IPS-NIHi11 (cell line): ENCODE measurements at places on chromosomes 11 and 22.

GRCh38 chr11:102252339-102252891 is 64.9 kb upstream of the BIRC3 start:
- DNase-seq = no peak

GRCh38 chr22:35961480-35962295 is 66.9 kb downstream of the RBFOX2 start:
- DNase-seq = peak; percentile 86

DNA sequence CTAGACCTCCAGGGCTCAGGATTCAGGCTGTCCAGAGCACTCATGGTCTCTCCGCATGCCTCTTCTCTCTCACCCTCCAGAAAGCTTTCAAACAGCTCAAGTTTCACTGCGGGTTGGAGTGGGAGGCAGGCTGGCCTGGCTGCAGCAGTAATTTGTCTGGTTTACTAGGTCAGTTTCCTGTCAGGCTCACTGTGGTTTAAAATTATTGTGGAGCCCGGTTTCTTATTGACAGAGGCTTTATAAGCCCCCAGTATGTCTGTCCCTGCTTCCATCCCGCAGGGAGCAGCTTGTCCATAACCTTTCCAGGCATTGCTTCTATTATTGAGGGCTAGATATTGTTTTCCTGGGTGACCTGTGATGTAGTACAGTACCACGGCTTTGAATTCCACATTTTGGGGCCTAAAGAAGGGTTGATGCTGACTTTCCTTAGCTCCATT is 235.3 kb upstream of the SORL1-AS1 start:
- peak; percentile 50 for DNase-seq

GRCh38 chr11:71472941-71473792 is 20.2 kb downstream of the NADSYN1 start:
- no peak for DNase-seq

DNA sequence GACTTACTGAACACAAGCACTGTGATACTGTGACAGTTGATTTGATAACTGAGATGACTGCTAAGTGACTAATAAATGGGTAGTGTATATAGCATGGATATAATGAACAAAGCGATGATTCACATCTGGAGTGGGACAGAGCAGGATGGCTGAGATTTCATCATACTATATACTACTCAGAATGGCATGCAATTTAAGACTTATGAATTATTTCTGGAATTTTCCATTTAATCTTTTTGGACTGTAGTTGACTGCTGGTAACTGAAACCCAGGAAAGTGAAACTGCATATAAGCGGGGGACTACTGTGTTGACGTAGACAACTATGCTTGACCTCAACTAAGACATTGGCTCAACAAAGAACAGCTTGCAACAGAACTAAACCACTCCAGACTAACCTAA is 20.0 kb upstream of the NUCB2 start:
- DNase-seq = no peak

DNA sequence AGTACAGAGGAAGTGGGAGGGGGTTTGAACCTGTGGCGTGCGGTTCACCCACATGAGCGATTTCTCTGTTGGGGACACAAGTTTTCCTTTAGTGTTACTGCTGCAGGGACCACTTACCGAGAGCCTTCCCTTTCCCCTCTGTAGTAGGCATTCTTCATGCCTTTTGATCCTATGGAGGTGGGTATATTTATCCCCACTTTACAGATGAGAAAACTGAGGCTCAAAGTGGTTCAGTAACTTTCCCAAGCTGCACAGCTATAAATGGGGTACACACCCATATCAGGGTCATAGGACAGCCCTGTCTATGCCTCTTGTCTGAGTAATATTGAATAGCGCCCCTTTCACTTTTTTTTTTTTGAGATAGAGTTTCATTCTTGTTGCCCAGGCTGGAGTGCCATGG is 3.3 kb upstream of the PHF21B start:
- no peak for DNase-seq

DNA sequence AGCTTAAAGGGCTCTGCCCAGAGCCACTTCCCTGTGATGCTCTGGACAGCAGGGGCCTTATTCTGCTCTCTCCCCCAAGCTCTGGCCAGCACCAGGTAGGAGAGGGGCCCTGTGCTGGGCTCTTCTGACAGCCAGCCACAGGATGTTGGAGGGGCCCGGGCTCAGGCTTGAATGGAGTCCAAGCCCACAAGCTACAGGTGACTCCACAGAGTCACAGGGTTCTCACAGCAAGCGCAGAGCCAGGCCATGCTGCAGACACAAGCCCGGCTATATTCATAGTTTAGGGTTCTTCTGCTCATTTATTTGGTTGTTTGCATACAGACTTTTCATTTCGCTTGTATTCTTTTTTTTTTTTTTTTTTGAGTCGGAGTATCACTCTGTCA is 1392.8 kb downstream of the BRD1 start:
- DNase-seq = no peak

- DNase-seq = no peak
Measured at GRCh38 chr11:15594607-15595006, 479.9 kb downstream of the INSC start.

GRCh38 chr22:41352058-41352457 is 29.7 kb upstream of the TEF start:
- DNase-seq = no peak

- no peak for DNase-seq
Measured at GRCh38 chr22:22391543-22391942, 117.0 kb downstream of the ZNF280B start.

- no peak for DNase-seq
Measured at GRCh38 chr11:62546929-62547625, 471 bp upstream of the AHNAK start.

DNA sequence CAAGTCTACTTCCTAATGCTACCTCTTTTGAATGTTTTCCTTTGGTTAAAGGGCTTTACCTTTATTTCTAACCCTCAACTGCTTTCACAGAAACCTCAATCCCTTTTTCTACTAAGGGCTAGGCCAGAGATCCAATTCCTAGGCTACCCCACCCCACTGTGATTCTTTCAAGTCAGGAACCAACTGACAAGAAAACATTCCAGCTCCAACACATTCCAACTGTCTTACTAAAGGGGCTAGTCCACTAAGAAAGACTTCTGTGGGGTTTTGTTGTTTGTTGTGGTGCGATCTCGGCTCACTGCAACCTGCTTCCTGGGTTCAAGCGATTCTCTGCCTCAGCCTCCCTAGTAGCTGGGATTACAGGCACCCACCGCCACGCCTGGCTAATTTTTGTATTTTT is 151.3 kb downstream of the APOL5 start:
- no peak for DNase-seq

- DNase-seq = no peak
Measured at GRCh38 chr22:34914846-34915245, 151.1 kb upstream of the ISX start.

GRCh38 chr11:93520726-93521509 is 22.3 kb downstream of the SMCO4 start:
- DNase-seq = no peak

- peak; percentile 93 for DNase-seq
Measured at GRCh38 chr22:26330971-26331625, 98.0 kb upstream of the ASPHD2 start.

GRCh38 chr11:75160220-75160757 is 9.4 kb downstream of the SLCO2B1 start:
- DNase-seq = no peak

DNA sequence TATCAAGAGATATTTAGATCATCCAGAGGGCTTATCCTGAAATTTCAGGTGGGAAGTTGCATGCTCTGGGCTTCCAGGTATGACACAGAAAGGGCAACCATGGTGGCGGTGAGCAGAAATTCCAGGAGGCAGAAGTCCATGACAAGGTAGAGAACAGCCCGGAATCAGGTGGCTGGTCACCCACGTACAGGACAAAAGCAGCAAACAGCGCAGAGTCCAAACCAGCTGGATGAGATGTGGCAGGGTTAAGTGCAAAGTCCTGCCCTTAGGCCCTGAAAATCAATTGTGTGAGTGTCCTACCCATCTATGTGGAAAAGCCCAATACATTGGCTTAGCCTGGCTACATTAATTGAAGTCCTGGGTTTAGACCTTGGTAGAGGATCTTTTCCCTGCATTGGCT is 11.6 kb downstream of the PPFIBP2 start:
- DNase-seq = no peak

- no peak for DNase-seq
Measured at GRCh38 chr11:123145661-123146060, 49.4 kb downstream of the CLMP start.

GRCh38 chr22:23092217-23092955 is 22.1 kb downstream of the GNAZ start:
- DNase-seq = no peak

DNA sequence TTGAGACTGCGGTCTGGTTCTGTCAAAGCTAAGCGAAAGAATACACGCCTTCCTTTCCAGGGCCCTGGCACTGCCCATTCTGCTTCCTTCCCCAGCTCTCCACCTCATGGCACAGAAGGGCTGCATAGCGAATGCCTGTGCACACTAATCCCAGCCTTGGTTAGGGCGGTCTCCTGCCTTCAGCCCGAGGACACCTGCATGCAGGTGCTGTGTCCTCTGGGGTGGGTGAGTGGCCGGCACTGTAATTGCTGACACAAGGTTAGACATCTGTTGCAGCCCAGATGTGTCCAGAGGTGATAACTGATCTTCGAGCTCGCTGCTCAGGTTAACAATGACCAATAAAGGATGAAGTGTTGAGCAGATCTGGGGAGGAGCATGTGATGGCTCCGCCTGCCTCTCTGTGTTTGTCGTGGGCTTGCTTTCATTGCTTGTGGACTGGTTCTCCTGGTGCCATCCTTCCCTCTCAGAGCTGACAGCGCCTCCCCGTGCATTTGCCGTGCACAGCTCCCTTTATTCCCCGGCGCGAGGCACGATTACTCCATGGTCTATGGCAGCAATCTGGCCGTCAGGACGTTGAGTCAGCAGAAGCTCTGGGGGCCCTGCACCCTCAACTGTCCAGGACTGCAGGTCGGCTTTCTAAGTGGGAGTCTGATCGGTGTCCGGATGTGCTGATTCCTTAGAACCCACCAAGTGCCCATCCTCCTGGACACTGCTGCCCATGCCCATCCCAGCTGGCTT is 1088.2 kb downstream of the BRD1 start:
- DNase-seq = no peak

DNA sequence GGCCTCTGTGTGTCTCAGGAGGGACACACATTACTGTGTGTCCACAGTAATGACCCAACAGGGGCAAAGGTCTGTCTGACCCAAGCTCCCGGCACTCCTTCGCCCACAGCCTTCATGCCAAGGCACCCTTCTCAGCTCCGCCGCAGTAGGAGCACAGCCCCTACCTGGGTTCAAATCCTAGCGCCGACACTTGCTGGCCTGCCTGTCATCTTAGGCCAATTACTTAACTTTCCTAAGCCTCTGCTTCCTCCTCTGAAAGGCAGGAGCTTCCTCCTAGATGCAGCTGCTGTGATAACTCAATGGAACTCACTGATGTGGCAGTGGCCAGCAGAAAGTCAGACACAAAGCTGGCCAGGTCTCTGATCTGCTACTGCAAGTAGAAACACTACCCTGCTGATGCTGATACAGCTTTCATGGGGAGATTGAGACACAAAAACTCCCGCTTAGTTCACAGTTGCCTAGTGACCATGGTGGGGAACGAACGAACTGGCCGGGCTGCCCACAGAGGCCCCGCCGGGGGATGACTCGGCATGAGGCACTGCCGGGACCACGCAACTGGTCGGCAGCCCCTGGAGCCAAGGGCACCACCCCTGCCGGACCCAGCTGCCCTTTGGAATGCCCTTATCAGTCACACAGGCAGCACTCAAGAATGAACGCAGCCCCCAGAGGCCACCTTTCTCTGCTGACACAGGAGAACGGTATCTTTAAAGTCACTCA is 8.1 kb downstream of the EHD1 start:
- peak; percentile 27 for DNase-seq

GRCh38 chr11:13760115-13760514 is 91.6 kb downstream of the FAR1 start:
- DNase-seq = no peak
